ENCODE measurements at places on chromosomes 2 and 18. TPM values are rescaled to one million over a fixed set of nuclear protein-coding genes. Genes with fewer than 3 reads are reported as not detected.

The ZNF396 gene
- 2.5 TPM for total RNA-seq

The CPLX4 gene
- not detected for total RNA-seq

The SLC4A3 gene
- total RNA-seq, result 15.0 TPM

The ABCG5 gene
- not detected for total RNA-seq

The SCYGR4 gene
- not detected for total RNA-seq

The SLC30A3 gene
- total RNA-seq, result not detected

The LNPK gene
- 9.9 TPM for total RNA-seq

GRCh38 chr2:206876216-206876860 is 63.0 kb upstream of the CPO start:
- no peak for DNase-seq

DNA sequence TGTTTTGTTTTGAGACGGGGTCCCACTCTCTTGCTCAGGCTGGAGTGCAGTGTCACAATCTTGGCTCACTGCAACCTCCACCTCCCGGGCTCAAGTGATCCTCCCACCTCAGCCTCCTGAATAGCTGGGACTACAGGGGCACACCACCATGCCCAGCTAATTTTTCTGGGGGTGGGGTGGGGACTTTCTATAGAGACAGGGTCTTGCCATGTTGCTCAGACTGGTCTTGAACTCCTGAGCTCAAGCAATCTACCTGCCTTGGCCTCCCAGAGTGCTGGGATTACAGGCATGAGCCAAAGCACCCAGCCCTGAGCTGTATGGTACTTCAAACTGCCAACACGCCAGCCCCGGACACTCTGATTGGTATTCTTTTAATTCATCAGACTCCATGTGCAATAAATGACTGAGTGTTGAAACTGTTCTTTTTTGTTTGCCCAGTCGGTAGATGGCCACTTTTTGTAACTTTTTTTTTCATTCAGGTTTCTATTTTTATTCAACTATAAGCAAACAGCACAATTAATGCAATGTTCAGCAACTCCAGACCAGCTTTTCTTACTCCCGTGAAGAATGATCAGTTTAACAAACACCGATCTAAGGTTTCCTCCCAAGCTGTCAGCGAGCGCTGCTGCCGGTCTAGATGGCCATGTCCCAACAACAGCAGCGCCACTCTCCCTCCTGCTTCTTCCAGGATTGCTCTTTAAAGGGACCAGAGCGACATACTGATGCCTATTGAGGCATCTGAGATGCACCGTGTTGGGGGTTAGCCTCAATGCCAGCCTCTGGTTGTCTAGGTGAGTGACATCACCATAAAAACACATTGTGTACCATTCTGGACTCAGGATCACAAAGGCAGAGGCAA is 12.5 kb upstream of the TGOLN2 start:
- no peak for DNase-seq

DNA sequence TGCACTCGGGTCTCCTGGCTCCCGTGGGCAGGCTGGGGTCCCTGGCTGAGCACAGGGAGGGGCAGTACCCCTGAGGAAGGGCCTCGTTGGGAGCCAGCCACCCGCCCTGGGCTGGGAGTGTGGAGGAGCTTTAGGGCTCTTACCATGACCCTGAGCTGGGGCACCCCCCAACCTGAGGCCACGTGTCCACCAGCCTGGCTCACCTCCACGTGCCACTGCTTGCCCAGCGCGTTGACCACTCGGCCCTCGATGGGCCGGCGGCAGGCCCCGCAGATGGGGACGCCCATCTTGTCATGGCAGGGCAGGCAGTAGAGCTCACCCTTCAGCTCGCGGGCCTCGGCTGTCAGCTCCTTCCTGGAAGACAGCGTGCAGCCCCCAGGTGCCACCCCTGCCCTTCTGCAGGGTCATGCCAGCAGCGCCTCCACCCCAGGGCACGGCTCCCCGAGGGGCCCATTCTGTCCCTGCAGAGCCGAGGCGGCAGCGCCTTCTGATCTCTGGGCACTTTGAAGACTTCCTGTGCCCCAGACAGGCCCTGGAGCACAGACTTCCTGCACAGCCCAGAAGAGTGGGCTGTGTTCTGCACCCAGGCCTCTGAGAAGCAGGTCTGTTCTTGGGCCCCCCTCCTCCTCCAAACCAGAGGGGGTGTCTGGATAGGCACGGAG is 4.0 kb upstream of the GPR17 start:
- no peak for DNase-seq

GRCh38 chr2:80054346-80054675 is 250.2 kb downstream of the LRRTM1 start:
- DNase-seq, result no peak

DNA sequence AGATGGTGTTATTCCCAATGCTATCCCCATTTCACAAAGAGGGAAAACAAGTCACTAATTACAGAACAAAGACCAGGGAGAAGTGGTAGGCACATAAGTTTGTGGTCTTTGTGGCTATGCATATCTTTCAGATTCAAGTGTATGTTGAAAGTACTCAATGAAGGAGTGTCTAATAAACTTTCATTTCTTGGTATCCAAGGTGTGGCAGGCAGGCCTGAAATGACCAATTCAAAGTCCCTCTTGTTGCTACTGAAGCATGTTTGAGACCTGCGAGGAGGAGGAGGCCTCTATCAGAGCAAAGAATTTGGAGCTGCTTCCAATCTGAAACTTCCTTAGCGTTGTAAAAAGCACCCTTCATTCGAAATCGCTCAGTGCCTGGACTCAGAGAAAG is 60.9 kb upstream of the KLF7 start:
- peak; percentile 42 for DNase-seq

- DNase-seq, result peak; percentile 68
These were observed 4.1 kb upstream of the PTPN18 start for GRCh38 chr2:130351711-130352110.

DNA sequence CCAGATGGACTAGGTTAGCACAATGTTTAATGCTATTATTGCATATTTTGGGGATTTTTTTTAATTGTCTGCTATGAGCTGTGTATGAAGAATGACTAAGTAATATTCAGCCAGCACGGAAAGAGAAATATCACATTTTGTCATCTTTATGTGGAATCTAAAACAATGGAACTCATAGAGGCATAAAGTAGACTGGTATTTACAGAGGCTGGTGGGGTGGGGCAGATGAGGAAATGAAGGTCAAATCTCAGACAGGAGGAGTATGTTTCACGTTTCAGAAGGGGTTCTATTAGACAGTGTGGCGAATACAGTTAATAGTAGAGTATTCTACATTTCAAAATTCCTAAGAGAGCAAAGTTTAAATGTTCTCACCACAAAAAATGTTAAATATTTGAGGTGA is 4.7 kb downstream of the CDH19 start:
- DNase-seq, result no peak

DNA sequence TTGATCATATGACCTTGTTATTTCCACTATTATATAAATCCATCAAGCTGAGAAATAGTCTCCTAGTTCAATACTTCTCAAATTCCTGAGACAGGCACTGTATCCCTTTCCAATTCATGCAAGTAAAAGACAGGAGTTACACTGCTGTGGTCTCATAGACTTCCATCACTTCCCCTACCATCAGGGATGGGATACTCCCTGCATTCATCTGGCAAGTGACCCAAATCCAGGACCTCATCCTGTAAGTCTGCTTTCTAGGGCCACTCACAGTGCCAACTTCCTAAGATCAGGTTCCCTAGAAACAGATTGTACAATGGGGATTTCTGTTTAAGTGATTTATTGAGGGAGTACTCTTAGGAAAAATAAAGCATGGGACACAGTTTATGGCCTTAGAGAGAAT is 424.0 kb upstream of the CDH7 start:
- no peak for DNase-seq

- DNase-seq, result no peak
These were observed 3.5 kb upstream of the ASXL2 start for GRCh38 chr2:25881764-25882163.

DNA sequence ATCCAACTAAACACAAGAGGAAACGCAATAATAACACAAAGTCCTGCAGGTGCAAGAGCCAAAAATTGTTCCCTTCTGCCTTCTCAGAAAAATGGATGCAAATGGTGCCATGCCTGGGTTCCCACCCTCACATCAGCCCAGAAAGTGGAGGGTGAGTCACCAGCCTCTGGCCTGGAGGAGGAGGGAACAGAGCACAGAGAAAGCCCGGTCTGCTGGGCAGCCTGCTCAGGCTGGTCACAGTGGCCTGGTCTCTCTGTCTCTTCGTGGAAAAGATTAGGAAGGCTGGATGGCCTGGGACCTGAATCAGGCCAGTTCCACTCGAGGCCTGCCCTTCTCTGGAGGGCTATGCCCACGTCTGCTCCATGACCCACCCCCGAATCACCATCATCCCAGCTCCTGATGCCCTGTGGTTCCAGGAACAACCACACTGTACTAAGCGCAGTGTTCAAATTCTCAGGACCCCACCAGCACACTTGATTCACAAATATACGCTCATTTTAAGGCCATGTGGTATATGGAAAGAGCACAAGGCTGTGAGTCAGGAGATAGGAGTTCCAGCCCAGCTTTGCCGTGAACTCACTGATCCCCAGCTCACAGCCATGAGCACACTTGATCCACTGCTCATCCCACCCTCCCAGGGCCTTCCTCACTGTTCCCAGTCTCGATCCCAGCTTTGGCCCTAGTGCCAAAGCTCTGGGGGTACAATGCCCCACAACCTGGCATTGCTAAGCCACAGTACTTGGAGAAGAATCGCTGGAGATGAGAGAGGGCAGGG is 82.1 kb downstream of the ZBTB7C start:
- no peak for DNase-seq

- DNase-seq, result no peak
These were observed 314.0 kb upstream of the REV1 start for GRCh38 chr2:99803846-99804245.

DNA sequence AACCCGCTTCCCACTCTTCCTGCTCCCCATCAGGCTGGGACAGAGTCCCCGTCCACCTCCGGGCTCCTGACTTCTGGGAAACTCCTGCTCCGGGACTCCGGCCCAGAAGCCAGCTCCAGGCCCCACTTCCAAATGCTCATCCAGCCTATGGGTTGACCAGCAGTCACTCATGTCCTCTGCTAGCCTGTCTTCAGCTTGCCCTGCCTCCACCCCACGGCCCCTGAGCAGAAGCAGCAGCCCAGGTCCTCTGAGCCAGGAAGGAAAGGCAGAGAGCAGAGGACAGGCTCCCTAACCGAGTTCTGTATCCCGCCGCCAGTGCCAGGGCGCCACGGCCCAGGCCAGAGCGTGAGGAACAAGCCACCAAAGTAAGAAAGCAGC is 86.4 kb upstream of the ID2 start:
- DNase-seq, result no peak

GRCh38 chr2:239858179-239858578 is 167.0 kb downstream of the NDUFA10 start:
- DNase-seq, result peak; percentile 64

GRCh38 chr2:23559561-23560239 is 174.7 kb downstream of the KLHL29 start:
- no peak for DNase-seq

GRCh38 chr2:95300450-95300849 is 3.3 kb downstream of the KCNIP3 start:
- DNase-seq, result no peak

GRCh38 chr2:43792653-43793052 is 18.8 kb downstream of the DYNC2LI1 start:
- DNase-seq, result no peak

DNA sequence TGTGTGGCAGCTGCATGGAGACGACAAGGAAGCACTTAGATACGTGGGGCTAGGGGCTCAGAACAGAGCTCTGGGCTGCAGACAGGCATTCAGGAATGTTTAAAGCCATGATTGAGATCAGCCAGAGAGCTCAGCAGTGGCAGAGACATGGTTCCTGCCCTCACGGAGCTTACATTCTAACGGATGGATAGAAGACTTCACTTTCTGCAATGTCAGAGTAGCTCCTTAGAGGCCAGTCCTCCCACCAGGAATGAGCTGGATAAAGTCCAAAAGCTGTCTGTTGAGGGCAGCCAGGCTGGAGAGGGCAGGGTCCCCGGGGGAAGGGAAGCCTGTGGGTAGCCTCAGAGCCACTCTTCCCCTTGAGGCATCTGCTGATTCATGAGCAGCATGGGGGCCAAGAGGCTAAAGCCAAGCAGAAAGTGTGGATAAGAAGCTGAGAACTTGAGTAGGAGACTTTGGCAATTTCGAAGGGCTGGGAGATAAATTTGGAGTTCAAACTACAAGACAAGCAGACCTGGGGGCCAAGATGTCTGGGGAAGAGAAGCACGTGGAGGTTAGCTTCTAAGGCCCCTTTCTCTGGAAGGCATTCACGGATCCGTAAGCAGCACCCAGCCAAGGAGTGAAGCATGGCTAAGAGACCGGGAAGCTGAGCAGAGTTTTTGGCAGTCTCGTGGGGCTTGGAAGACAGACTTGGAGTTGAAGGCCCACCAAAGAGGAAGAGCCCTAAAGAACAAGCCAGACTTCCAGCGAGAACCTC is 9.7 kb upstream of the CIB4 start:
- no peak for DNase-seq

Data from esophagus muscularis mucosa (tissue), 4 donors.